HS-27A (cell line): ENCODE measurements at places on chromosomes 11 and 22.
A peak's percentile ranks its signal among the peaks of the same experiment; 100 is the strongest.

DNA sequence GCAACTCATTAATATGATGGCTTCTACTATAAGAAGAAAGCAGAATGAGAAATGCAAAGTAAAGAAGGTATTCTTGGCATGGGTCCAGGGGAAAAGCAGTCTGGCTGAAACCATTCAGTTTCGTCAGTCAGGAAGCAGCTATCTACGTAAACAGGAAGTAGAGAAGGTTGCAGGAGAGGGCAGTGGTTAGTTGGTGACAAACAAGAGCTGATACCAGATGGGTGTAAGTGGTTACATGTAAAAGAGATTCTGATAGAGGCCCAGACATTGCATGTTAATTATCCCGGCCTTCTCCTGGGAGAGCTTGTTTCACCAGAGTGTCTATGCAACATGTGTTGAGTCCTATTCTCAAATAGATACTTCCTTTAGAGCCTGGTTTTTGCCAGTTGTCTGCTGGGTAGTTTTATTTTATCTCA, 58.4 kb upstream of the PSMA1 start:
- DNase-seq = no peak

DNA sequence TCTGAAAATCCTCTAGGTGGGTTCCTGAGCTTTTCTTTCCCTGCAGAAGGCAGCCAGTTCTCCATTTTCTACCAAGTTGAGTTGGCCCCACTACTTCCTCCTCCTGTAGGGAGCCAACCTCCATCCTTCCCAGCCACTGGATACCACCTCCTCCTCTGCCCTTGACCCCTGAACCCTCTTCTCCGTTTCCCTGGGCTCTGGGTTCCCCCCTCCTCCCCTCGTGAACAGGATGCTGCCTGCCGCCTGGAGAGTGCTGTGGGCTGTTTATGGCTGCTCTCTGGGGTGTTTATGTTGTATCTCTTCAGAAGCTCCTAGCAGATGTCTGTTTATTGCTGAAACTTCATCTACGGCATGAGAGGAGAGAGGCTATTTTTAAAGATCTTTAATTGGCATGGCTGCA, 8.6 kb downstream of the MICAL2 start:
- DNase-seq = no peak

DNA sequence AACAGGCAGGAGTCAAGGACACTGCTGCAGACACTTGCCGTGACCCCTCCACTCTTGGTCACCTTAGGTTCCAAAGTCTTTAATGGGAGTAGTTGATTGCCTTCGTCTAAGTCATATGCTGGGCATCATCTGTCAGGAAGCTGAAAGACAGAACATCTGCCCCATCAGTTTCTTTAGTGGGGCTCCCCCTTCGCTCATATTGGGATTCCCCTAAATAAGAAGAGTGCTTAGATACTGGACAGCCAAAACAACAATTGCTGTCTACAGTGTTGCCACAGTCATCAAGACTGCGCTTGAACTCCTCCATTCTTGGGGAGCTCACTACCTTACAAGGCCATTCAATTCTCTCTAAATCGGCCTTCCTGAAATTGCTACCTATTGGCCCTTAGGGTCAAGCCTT, 58.5 kb downstream of the UBASH3B start:
- no peak for DNase-seq

DNA sequence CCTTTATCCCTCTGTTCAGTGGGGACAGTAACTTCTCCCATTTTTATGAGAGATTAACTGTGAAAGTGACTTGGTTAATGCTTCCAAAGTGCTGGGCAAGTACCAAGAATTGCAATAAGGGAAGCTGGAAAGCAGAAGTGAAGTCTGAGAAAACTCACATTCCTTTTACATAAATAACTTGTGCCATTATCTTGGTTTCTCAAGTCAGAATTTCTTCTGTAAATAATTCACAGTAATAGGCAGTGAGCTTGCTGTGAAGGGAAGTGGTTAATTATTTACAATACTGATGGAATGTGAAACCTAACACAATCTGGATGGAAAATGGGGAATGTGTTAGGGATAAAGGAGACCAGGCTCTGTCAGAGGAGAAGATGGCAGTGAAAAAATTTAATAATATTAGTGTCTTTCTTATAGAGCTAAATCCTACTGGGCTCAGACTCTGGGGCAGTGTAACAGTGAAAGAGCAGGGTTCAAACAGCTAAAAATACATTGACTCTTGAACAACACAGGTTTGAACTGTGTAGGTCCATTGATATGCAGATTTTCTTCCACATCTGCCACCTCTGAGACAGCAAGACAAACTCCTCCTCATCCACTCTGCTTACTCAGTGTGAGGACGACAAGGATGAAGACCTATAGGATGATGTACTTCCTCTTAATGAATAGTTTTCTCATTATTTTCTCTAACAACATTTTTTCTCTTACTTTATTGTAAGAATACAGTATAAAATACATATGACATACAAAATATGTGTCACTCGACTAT, 251.5 kb upstream of the ISX start:
- DNase-seq = no peak

DNA sequence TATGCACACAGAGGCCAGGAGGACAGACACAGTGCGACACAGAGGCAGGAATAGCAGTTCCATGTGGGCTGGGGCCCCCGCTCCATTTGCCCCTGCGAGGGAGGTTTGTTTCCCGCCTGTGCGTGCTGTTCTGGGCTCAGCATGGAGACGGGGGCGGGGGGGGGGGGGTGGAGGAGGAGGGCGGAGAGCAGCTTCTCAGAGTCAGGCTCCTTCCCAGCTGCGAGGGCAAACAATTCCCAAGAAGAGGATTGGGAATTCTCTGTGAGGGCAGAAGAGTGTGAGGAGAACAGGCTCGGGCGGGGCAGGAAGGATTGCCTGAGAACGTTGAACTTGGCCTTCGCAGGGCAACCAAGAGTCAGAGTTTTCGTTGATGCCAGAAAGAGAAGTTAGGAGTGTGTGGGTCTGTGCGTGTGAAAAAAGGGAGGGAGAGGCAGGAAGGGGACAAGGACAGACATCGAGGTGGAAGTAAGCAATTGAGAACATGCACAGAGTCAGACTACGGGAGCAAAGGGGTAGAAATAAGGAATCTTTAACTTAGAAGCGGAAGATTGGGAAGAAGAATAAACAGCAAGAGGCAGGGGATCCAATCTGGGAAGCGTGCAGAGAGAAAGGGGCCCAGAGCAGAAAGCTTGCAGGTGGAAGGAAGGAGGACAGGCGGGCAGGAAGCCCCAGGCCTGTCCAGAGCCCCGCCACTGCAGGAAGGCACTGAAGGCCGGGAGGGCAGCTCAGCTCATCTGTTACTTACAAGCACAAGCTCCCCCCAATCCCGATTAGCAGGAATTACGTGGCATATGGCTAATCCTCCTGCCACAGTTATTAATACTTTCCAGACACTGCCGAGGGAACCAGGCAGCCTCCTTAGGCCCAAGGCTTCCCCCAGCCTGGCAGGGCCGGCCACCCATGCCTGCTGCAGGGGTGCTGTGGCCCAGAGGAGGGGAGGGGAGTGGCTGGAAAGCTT, 15.6 kb upstream of the JAM3 start:
- DNase-seq = no peak

GRCh38 chr11:115173136-115173535, 331.1 kb downstream of the CADM1 start:
- no peak for DNase-seq

- DNase-seq = peak; percentile 76
Observed at GRCh38 chr11:11416502-11416901, 63.5 kb upstream of the CSNK2A3 start.

- DNase-seq = no peak
Observed at GRCh38 chr22:43848366-43849171, 13.7 kb downstream of the SULT4A1 start.
